Activated CD4-positive, alpha-beta T cell treated with anti-CD3 and anti-CD28 coated beads, Interleukin-2, amount 50 U/mL, for 4 hours (primary cell): ENCODE measurements at places on chromosomes 3 and 15.

GRCh38 chr15:48493084-48493762 is 152.3 kb downstream of the FBN1 start:
- no peak for DNase-seq

GRCh38 chr3:126309861-126310655 is 47.1 kb downstream of the KLF15 start:
- DNase-seq, result no peak

DNA sequence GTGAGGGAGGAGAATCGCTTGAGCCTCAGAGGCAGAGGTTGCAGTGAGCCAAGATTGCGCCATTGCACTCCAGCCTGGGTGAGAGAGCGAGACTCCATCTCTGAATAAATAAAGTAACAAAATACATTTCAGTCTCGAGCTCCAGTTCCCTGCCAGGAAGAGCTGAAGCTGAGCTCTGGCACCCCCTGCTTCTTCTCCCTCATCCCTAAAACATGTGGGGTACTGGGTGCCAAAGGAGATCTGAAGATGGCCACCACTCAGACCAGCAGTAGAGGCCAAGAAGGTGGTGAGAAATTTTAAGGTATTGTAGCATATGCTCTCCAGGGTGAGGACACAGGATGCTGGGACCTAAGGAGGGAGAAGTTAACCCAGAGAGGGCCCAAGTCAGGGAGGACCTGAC is 75.0 kb upstream of the CGNL1 start:
- DNase-seq, result no peak

DNA sequence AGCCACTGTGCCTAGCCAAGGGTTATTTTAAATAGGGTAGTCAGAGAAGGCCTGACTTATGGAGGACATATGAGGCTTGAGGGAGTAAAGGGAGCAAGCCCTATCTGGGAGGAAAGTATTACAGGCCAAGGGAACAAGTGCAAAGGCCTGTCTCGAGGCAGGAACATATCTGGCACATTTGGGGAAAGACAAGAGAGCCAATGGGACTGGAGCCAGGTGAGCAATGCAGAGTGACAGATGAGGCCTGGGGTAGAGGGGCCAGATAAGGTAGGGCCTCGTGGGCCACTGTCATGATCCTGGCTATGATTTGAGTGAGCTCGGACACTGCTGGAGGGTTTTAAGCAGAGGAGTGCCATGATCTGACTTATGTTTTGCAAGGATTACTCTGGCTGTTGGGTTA is 43.8 kb downstream of the DCP1A start:
- DNase-seq, result no peak

DNA sequence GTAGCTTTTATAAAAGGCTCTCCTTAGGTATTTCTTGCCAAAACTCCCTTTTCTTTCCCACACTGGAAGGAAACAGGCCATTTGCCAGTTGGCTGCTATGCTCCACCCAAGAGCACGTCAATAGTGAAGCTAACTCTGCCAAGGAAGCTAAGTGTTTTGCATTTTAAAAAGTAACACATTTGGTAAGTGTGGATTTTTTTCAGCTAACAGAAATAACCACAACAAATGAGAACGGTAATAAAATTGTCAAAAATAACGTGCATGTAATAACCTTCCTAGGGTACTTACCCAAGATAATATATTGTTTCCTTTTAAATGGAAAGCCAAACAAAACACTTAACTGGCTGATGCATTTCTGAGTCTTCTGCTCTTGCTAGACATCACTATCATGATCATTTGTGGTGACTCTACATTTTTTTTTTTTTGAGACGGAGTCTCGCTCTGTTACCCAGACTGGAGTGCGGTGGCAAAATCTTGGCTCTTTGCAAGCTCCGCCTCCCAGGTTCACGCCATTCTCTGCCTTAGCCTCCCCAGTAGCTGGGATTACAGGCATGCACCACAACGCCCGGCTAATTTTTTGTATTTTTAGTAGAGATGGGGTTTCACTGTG is 4.6 kb downstream of the DPP8 start:
- no peak for DNase-seq

- DNase-seq, result no peak
Measured at GRCh38 chr3:42961633-42962032, 17.5 kb upstream of the GASK1A start.

DNA sequence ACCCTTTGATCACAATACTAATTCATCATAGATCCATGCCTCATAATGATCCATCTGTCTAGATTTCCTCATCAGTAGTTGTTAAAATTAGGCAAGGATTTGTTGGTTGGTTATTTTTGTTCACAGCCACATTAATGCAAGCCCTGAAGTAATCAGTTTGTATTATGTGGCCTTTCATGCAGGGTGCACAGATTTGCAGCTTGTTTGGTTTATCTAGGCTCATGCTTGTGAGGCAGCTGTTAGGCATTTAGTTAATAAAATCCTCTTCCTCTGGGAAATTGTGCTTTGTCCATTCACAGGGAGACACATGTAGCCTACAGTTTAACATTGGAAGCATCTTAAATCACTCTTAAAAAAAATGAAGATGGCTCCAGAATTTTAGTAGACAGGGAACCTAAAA is 162.8 kb upstream of the ZNF385D start:
- DNase-seq, result no peak

DNA sequence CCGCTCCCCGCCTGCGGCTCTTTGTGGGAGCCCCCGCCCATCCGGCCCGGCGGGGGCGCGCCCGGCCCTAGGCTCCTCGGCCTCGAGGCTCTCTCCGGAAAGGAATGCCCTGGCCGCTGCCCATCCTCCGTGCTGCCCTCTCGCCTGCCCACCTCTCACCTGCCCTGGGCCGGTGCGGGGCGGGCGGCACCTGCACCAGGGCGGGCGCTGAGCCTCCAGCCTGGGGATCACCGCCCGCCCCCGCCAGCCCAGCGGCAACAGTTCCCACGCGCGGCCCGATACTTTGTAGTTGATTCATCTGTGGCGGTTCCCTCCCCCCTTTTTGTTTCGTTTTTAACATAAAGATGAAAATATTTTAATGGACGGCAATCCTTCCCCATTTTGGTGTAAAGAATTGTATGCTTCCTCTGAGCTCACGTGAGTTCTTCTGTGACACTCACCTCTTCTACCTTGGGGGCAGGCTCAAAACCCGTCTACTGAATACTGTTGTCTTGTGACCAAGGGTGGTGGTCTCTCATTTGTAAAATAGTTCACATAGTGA is 1.9 kb downstream of the KLF13 start:
- peak; percentile 84 for DNase-seq

GRCh38 chr15:25652704-25653103 is 210.4 kb downstream of the ATP10A start:
- no peak for DNase-seq

- DNase-seq, result no peak
Measured at GRCh38 chr3:115503394-115503793, 119.9 kb upstream of the GAP43 start.

GRCh38 chr15:67089217-67090193 is 24.1 kb downstream of the SMAD3 start:
- DNase-seq, result no peak
